ENCODE measurements at places on chromosomes 16 and 17.

- DNase-seq, result no peak
These were observed 62.4 kb upstream of the FA2H start for GRCh38 chr16:74837056-74837455.

DNA sequence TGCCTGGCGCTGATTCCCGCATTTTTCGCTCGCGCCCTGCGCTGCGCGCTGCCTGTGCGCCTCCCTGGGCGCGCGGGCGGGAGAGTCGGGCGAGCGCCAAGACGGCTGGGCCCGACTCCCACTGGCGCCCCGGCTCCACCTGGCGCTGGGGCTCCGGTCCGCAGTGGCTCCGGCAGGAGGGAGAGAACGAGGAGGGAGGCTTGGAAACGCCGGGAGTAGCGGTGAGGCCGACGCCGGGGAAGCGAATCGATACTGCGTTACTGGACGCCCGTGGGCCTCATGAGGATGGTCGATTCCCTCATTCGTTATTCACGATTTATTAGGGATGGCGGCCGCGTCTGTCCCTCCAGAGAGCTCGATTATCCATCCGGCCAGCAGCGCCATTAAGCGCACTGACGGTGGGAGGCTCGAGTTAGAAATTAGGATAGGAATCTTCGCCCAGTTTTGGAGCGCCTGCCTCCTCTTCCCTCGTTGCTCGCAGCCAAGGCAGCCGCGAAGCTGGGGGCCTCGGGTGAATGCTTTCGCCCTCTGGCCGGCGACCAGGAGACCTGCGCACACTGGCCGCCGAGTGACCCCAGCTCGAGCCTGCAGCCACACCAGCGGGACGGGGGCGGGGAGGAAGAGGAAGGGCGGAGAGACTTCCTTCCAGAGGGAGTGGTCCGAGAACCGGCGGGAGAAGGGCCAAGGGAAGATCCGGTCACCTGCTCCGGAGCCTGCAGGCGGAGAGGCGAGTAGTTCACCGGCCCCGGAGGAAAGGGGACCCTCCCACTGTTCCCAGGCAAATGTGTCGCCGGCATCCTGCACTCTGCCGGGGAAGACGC, 1.3 kb upstream of the PCGF2 start:
- no peak for DNase-seq

- no peak for DNase-seq
These were observed 373.4 kb downstream of the CNTNAP4 start for GRCh38 chr16:76650582-76650981.

DNA sequence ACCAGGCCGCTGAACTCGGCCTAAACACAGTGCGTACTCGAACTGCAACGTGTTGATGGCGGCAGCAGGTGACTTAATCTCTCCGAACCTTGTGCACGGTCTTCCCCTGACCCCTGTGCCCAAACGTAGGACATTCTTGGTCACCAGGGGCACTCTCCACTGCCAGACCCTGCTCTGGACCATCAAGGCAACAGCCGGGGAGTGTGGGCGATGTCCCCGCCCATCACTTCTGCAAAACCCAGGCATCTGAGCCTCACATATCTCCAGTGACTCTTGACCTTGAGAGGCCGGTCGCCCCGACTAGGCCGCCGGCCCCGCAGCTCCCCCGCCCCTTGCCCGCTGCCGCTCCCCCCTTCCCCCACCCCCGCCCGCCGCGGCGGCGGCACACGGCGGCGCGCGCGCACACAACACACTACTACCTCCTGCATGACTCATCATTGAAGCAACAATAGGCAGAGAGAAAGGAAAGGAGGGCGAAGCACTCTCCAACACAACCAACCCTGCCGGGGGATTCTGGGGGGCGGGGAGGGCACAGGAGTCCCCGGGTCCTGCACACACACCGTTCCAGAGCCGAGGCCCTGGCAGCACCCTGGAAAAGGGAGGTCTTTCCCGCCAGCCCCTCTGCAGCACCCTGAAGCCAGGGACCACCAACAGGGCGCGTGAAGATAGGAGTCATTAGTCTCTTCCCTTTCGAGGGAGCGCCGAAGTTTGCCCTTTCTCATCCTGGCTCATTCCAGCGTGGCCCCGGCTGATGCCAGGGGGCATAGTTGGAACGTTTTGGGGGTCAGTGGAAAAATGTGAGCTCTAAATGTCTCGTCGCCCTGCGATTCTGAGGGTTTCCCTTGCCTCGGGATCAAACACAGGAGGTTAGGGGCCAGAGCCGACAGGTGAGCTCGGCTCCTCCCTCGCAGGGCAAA, 1.9 kb downstream of the MNT start:
- peak; percentile 57 for DNase-seq

DNA sequence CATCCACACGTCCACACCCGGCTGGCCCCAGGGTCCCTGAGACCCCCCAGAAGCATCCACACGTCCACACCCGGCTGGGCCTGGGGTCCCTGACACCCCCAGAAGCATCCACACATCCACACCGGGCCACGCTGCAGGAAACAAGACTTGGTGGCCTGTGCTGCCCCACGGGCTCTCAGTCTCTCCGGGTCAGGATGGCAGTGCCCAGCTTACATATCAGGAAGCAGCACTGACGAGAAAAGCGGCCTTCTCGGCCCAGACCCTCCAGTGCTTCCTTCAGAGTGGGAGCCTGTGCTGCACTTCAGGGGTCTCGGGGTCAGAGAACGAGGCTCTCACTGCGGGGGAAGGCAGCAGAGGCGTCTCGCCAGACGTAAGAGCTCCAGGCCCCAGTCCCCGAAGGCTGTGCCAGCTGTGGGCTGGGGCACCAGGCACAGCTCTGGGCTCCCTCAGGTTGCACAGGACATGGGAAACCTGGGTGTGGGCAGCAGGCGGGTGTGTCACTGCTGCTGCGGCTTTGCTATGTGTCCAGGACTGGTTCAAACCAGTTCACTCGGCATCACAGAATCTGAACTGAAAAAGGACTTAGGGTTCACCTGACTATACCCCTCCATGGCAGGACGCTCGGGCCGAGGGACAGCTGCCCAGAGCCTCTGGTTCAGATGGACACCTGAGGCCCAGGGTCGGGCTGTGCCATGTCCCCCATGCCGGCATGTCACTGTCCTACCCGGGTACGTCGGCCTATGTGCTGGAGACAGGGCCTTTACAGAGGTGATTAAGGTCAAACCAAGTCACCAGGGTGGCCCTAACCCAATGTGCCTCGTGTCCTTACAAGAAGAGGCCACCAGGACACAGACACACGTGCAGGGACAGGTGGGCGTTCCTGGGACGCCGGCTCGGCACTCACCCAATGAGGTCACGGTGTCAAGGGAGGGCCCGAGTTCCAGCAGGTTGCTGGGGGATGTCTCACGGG, 40.2 kb upstream of the CHMP6 start:
- no peak for DNase-seq

GRCh38 chr17:61168506-61168905, 231.1 kb upstream of the TBX2 start:
- DNase-seq, result no peak

- no peak for DNase-seq
These were observed 2.6 kb downstream of the LRRC59 start for GRCh38 chr17:50394711-50395110.

GRCh38 chr16:47887496-47887895, 268.3 kb downstream of the ABCC12 start:
- no peak for DNase-seq

DNA sequence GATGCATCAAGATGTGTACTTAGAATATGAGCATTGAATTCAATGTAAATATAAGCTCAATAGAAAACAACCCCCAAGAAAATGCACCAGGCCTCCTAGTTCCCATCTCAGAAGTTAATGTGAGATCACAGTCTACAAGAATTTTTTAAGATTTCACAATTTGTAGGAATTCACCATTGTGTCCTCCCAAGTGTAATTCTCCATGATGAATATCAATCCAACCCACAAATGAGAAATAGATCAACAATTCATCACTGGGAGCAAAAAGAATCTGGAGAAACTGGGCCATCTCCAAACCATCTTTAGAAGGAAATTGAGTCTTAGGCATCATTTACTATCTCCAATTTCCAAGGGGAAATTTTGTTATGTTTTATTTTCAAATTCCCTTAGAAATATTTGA, 310.5 kb upstream of the GOT2 start:
- no peak for DNase-seq
